GM12891 (cell line): ENCODE measurements at places on chromosomes 3 and 15.

DNA sequence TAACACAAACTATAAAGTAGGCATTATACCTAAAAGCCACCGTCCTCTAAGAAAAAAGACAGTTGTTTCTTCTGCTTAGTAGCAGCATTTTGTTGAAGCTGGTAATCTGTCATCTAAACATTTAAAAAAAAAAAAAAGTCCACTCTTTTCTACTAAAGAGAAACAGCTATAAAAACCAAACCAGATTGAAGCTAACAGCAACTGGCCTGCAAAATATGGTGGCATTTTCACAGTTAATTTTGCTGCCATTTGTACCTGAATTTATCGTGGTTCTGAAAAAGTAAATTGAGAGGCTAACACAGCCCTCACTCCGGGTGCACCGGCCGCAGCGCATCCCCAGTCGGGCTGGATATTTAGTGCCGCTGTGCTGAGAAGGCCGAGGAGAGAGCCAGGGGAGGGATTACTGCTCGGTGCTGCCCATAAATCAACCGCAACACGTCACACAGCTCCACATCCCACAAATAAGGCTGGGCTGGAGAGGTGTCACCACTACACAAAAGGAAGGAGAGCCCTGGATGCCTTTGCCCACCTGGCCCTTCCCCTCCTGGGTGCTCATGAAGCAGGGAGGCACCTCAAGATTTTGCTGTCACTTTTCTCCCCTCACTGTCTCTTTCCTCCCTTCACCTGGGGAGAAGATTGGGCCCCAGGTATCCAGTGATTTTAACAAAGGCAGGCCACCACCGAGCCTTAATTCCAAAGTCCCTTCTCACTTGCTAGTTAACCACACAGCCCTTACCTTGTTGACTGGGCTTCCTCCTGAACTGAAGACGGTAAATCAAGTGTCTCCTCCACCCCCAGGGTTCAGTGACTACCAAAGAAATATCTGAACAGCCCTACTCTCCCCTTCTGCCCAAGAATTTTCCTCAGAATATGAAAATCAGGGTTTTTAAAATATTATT, 44.4 kb downstream of the MECOM start:
- DNase-seq = no peak

DNA sequence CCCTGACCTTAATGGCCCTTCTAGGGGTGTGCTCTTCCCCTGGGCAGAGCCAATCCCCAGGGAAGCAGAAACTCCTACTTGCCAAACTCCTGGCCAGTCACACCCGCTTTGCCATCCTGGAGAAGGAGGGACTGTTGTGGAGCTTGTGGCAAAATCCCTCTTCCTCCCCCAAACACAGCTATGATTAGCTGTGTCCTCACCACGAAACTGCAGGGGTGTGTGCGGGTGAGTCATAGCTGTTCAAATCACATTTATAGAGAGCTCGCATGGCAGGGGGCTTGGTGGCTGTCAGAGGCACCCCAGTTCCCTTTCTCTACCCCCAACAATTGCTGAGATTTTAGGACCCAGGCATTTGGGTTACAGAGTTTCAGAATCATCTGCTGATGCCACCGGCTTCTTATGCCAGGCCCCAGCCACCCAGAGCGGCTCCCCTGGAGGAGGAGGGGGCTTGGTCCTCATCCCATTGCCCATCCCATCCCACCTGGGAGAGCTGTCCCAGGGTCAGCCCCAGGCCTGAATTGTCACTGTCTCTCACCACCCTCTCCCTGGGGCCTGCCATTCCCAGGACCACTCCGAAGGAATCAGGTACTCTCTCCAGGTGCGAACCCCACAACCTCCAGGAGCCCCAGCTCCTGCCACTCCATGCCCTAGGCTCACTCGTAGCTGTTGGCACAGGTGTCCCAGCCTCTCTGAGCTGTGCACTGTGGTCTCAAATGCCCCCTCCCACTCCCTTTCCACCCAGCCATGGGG, 28.8 kb upstream of the MAGEF1 start:
- DNase-seq = no peak

DNA sequence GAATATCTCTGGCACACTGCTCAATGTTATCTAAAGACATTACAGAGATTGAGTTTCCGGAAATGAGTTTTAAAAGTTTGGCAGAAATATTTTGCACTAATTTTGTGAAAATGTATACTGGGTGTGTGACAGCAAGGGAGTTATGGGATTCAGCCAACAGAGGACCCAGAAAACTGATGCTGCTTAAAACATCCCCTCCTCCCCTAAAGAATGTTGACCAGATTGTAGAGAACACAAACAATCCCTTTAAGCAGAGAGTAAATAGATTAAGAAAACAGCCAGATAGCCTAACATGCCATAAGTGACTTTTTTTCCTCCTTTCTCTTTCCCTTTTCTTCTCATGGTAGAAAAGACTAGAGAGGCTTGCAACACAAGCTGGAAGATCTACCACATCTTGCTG, 928.0 kb upstream of the ALCAM start:
- DNase-seq = no peak

DNA sequence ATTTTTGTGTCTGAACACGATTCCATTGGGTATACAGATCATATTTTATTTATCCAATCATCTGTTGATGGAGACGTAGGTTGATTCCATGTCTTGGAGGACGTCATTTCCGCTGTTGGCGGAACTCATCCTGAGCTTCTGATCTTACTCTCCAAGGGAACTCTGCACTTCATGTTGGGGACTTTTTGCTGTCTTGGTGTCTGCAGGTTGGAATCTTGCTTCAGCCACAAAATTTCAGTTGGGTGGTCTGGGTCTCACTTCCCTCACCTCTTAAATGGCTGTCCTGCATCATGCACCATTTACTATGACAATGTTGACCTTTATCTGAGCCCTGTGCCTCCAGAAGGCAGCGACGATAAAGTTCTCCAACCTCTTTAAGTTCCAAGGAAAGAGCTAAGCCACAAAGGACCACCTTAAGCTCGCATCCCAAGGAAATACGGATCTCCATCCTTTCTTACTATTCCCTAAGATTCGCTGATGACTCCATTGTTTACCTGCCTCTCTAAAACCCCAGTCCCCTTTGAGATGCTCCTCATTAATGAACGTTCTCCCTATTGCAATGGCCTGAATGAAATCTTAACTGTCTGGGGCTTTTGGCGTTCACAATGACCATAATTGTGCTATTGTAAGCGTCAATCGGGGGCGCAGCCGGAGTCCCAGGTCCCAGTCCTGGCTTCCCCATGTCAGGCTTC, 23.1 kb upstream of the RNU6-1 start:
- DNase-seq = no peak

DNA sequence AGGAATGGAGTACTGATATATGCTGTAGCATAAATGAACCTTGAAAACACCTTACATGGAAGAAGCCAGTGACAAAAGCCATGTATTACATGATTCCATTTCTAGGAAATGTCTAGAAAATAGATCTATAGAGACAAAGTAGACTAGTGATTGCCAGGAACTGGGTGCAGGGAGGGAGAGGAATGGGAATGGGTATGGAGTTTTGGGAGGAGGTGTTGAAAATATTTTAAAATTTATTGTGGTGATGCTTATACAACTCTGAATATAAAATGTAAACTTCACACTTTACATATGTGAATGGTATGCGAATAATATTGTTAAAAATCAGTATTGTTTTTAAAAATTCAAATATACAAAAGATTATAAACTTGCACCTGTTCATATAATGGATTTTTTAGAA, 22.5 kb downstream of the ATP1B3 start:
- DNase-seq = no peak

DNA sequence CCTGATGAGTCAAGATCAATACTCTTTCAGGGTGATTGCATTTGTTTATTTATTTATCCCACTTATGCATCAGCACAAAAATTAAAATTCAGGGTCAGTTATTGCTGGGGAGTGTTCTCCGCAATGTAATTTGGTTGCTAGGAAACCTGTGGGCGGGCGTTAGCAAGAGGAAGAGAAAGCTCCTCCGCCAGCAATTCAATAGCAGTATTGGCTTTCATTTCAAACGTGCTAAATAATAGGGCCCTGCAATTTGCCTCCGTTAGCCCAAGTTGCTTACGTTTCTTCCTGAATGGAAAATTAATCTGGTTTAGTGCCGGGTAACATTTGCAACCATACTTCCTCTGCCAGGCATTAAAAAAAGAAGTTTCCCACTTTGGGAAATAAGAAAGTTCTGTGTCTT, 35.5 kb upstream of the PLCL2 start:
- DNase-seq = no peak

DNA sequence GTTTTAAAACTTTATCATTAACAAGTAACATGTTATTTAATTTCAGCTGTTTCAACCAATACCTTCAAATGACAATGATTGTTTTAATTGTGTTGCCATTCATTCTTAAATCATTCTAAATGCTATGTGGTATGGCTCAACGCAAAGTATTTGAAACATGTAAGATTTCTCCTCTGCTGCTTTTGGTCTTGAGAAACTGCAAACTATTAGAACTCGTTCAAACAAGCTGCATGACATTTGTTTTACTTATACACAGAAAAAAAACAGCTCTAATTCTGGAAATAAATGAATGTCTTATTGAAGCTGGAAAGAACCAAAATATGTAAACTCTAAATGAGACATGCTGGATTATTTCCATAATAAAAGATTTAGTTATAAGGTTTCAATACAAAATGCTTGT, 29.3 kb downstream of the FBN1 start:
- DNase-seq = no peak

DNA sequence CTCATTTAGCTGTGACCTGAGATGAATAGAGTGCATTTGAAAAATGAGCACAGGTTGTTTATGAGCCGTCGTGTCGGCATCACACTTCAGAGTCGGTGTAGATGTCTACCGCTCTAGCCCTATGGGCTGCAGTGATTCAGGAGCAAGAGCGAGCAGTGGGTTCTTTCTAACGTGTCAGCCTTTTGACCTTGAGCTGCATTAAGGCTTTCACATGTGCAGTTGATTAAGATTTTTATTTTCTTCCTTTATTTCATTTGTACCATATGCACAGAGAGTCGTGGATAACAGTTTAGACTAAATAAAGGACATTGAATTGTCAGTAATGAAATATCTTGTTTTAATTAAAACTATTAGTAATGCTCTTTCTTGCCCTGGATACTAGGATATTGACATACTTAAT, 368.2 kb downstream of the PTPRG start:
- DNase-seq = no peak

- DNase-seq = no peak
Observed at GRCh38 chr15:73530649-73531048, 87.7 kb downstream of the REC114 start.

- DNase-seq = no peak
Observed at GRCh38 chr15:85494048-85494777, 113.8 kb downstream of the AKAP13 start.
